ENCODE measurements at places on chromosomes 3 and 15. TPM values are rescaled to one million over a fixed set of nuclear protein-coding genes. Genes with fewer than 3 reads are reported as not detected.

Gene CKMT1B
- total RNA-seq, result 3.4 TPM

Gene PDZRN3
- not detected for total RNA-seq

Gene MYRIP
- total RNA-seq, result not detected

Gene HSPBAP1
- total RNA-seq, result 5.4 TPM

Gene GOLGA6L4
- total RNA-seq, result 0.60 TPM

Gene KNG1
- not detected for total RNA-seq

Gene LMAN1L
- not detected for total RNA-seq

Gene CACNA1D
- total RNA-seq, result 0.55 TPM
